HTR-8/SVneo (cell line): ENCODE measurements at places on chromosomes 1 and 21.

- DNase-seq, result no peak
These were observed 40.3 kb downstream of the LAMC2 start for GRCh38 chr1:183226361-183226760.

DNA sequence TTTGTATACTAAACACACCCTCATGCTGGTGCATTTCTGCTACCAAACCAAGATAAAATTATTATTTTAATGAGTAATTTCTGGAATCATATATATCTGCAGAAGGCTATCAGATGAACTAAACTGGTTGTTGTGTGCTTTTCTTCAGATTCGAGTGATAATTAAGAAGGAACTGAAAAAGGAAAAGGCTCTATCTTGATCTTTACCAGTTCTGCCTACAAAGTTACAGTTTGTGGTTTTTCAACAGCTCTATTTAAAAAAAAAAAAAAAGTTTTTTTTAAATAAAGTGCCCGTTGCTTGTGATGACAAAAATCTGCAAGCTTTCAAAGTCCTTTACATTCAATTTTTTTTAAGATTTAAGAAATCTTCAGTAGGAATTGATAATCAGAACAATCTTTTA lies 13.6 kb downstream of the DENND1B start:
- DNase-seq, result no peak

- no peak for DNase-seq
These were observed 7.4 kb upstream of the NEXN start for GRCh38 chr1:77881061-77881460.

GRCh38 chr1:230191079-230191804 lies 124.2 kb downstream of the GALNT2 start:
- no peak for DNase-seq

GRCh38 chr21:42291003-42291750 lies 24.0 kb downstream of the TFF3 start:
- DNase-seq, result no peak

DNA sequence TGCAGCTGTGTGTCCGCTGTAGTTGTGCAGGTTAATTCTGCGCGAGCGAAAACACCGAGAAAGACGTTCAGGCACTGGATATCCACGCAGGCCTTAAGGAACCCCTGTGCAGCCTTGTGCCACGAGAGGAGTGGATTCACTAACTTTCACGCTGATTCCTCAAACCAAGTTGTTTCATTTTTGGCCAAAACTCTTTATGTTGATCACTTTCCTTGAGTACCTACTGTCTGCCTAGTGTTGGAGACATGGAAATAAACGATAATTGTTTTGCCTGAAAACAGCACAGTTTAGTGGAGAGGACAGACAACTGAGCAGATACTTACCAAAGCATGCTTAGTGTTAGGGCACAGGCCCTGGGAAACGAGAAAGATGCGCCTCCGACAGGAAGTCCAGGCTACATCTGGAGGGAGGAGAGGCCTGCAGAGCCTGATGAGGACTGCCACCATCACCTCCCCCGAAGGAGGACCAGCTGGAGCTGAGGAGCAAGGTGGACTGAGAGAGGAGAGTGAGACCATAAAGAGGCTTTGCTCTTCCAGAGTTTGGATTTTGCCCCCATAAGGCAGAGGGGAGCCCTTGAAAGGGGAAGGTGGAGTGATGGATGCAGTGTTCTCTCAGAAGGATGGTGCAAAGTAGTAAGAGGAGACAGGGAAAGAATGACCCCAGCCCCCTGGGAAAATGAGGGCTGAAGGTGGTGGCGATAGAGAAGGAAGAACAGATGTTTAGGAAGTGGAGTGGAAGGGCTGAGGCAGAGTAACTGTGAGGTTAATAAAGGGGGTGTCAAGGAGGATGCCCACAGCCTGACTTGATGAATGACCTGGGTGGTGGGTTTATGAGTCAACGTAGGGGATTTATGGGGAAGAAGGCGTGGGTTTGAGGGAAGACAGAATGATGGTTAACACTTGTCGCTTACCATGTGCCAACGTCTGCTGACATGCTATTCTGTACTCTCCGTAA lies 956 bp upstream of the SCAF4 start:
- no peak for DNase-seq
